Left ventricle myocardium superior (tissue), 1 donor: ENCODE measurements at places on chromosomes 7 and 10. TPM values are rescaled to one million over a fixed set of nuclear protein-coding genes. Genes with fewer than 3 reads are reported as not detected.

DNA sequence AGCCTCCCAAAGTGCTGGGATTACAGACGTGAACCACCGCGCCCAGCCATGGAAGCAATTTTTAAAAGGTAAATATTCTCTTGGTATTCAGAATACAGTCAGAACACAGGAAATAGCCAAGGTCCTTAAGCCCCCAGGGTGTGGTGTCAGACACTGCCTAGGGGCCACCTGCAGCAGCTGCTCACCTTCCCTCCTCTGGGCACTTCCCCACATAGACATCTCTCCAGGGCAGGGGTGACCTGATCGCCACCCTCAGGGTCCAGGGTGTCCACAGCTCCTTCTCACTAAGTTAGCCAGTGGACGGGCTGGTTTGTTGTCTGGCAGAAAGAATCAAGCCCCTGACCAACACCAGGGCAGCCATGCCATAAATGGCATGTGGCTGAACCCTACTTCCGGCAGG is 15.9 kb downstream of the URGCP start:
- DNase-seq: no peak

DNA sequence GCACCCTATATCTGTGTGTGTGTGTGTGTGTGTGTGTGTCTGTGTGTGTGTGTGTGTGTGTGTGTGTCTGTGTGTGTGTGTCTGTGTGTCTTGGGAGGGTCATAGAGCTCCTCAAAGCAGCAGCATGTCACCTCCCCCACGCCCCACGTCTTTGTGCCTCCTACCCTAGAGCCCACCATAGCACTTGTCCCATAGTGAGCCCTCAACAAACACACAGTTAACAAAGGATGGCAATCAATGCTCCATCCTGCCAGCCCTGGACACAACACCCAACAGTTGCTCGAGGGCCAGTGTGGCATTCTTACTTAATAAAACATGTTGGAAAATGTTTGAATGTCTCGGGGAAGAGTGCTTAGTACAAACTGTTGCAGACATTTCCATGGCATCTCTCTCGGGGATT is 30.5 kb downstream of the C10orf53 start:
- DNase-seq: no peak

GRCh38 chr10:125369382-125370326 is 209.3 kb upstream of the CTBP2 start:
- no peak for DNase-seq

GRCh38 chr10:49093922-49094321 is 21.4 kb downstream of the VSTM4 start:
- DNase-seq: no peak

DNA sequence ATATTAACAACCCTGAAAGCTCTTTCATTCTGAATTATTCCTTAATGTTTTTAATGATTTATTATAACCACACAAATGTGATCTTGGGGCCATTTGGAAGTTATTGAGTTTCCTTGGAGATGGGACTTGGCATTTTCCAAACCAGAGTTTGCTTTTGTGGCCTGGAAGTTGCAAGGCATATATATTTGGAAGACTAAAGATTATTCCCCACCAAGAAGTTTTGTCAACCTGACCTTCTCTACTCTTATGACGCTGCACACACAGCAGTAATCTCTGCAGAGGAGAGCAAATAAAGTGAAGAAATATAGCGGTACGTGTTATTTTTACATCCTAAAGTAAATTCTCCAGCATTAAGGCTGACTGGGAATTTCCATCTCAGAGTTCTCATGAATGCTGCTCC is 397.0 kb downstream of the LRMDA start:
- no peak for DNase-seq

DNA sequence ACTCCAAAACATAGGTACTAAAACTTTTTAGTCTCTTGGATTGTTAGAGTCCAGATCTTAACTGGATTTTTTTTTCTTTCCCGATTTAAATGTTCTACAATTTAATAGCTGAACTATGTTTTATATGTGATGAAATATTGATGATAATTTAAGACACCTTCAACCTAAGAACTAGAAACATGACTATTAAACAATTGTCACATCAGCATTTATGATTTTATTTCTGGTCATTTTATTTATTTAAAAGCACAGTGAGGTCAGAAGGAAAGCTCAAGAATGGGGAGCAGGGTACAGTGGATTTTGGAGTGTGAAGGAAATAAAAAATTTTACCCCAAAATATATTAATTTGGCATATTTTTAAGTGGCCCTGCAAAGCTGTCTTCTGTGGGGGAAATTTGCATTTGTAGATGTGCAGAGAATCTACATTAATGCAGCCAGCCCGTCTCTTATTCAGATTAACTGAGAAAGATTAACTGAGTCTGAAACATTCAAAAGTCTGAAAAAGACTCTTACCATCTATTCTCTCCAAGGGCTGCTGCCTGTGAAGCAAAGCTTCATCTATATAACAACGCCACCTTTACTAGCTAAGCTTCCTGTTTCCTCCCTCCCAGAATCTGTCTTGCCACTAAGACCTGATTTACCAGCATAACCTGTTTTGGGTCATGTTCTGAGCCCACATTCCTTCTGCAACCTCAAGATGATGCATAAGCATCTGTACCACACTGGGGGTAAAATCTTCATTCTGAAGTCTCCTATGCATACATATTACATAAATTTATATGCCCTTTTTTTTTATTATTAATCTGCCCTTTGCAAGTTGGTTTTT is 86.4 kb downstream of the TMEM106B start:
- DNase-seq: no peak

- DNase-seq: no peak
Measured at GRCh38 chr10:113704637-113705343, 25.1 kb downstream of the CASP7 start.

GRCh38 chr10:103613616-103614015 is 120.1 kb downstream of the NEURL1 start:
- no peak for DNase-seq

- DNase-seq: peak; percentile 39
Measured at GRCh38 chr7:73308074-73308664, 457 bp downstream of the NSUN5 start.

ZSWIM8 gene
- total RNA-seq: 53.9 TPM

INMT gene
- 50.2 TPM for total RNA-seq

DNA sequence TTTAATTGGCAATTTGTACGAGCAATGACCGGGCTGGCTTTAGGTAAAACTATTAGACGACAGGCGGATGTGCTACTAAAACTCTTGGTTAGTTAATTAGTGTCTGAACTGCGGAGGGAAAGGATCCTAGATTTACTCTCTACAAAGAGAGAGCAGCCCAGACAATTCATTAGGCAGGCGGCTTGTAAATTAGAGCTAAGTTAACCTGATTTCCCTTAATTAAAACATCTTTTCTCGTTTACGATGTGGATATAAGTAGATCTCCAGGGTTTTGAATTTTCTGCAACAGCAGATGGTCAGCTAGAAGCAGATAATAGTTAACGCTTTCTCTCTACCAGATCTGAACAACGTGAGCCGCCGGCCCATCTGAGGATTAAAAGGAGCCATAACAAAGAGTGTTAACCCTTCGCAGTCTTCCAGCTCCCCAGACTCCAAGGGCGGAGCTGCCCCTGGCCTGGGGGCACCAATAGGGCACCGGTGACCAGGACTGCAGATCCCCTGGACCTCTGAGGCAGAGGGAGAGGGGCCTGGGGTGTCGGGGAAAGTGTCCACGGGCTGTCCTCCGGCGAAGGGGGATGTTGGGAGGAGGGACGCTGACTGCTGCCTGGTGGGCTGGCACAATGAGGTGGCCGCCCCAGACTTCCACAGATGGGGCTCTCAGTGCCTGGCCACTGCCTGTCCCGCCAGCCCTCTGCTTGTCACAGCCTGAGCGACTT is 6.3 kb upstream of the UNCX start:
- no peak for DNase-seq

GRCh38 chr10:507908-508444 is 181.5 kb downstream of the DIP2C start:
- no peak for DNase-seq

DNA sequence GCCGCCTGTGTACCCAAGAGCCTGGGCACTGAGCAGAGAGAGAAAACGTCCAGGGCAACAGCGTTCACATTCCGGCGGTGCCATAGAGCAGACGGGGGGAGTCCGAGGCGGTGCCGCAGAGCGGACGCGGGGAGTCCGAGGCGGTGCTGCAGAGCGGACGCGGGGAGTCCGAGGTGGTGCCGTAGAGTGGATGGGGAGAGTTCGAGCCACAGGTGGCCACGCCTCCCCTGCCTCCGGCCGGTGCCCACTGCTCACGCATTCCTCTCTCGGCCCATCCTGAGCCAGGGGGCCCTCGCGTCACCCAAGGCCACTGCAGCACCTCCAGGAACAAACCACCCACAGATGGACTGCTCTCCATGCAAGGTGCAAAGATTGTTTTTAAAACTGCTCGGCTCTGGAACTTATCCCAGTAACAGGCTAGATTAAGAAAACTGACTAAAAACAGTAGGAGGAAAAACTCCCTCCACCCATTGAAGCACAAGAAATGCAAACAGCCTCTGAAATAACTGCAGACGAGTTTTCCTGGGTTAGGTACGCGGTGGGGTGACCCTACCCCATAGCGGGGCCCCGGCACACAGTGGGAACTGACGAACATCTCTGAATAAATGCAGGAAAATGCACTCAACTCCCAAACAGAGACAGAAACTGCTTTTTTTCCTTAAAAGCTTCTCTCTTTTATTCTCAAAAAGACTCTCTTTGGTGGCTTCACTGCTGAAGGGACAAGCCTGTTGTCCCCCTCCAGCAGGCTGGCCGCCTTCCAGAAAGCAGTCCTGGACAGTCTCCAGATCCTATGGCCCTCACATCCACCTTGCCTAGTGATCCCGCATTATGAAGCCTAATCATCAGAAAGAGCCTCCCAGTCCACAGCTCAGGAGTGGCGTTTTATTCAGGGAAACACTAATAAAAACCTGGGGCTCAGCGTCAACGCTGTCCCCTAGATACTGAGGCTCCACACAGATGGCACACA is 55.9 kb downstream of the DIP2C start:
- peak; percentile 55 for DNase-seq

DNA sequence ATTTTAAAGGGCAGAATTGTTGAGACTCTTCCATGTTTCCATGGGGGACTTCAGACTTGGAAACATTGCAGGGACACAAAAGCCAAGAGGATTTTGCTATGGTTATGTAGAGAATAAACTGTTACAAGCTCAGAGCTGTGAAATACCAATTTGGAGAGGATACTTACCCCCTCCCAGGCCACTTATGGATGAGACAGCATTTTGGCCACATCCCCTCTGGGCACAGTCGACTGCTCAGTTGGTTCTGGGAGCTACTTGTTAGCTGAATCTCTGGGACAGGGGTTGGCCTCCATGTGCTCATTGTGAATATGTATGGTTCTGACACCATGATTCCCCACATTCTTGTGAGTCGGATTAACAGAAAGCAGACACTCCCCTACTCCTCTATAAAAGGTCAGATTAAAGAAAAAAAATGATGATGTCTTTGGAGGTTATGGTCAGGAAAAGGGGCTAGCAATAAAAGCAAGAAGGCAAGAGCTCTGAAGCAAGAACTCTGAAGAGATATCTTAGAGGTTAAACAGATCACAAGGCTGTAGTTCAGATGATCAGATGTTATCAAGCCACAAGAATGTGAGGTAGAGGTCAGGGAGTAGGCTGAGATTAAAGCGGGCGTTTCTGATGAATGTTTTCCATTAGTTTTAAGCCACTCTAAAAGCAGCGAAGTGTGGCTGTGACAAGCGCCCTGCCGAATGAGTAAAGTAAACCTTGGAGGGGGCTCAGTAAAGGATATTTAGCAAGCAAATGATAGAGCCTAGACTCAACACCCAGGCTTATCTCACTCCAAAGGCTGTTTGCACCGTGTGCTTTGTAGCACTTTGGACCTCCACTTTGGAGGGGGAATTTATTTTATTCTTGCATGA is 17.2 kb downstream of the STAMBPL1 start:
- no peak for DNase-seq

GRCh38 chr10:8594176-8594575 is 539.7 kb downstream of the GATA3 start:
- DNase-seq: no peak

GRCh38 chr7:16646472-16647072 is 591 bp downstream of the BZW2 start:
- DNase-seq: no peak

DNA sequence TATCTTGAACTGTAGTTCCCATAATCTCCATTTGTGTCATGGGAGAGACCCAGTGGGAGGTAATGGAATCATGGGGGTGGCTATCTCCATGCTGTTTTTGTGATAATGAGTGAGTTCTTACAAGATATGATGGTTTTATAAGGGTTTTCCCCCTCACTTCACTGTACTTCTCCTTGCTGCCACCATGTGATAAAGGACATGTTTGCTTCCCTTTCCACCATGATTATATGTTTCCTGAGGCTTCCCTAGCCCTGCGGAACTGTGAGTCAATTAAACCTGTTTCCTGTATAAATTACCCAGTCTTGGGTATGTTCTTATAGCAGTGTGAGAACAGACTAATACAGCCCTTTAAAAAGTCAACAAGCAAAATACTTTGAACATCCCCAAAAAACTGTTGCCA is 427.7 kb downstream of the HTR7 start:
- no peak for DNase-seq

DNA sequence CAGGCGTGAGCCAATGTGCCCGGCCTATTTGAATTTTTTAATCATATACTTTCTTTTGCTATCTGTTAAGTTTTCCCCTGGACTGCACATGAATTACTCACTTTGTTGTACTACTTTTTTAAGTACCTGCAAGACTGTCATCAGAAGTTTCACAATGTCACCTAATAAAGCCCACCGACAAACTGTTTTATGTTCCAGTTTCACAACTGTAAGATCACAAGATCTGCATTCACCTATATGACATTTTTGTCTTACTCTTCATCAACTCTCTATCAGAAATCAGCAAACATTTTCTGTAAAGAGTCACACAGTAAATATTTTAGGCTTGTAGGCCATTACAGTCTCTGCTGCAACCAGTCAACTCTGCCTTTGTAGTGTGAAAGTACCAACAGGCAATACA is 88.5 kb downstream of the ZNF33B start:
- no peak for DNase-seq

EXOSC1 gene
- 14.7 TPM for total RNA-seq

DNA sequence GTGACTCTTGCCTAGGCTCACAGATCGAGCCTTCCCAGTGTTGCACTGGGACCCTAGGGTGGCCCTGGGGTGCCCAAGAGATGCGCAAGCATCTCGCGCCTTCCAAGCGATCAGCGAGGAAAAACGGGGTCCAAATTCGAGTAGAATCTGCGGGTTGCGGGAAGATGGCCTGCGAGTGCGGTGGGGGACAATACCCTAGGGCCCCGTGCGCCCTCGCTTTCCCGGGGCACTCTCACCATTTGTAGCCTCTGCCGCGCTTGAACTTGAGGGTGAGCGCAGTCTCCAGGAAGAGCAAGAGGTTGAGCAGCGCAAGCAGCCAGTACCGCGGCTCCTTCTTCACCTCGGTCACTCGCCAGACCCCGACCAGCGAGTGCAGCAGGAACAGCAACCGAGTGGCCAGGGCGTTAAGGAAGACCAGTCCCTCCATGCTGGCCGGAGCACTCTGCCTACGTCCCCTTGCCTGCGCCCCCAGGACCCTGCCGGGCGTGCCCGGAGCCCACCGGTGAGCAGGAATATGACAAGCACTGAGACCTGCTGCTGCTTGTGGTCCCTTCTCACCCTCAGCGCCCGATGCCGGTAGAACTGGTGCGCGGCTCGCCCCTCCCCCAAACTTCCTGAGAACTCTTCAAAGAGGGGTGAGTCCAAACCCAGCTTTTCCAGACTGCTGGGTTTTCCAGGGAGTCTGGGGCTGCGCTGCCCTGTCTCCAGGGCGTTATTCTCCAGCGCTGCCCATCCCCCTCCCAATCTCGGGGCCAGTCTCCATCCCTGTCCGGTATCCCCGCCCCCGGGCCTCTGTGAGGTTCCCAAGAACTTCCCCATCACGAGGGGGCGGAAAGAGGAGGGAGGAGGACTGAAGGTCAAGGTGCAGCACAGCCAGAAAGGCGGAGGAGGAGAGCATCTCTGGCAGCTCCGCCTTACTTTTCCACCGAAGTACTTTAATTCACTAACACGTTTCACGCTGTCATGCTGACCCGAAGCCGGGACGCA is at the start of gene TMEM26:
TSS of gene TMEM26 (minus strand) at position 727 of the 987 bp plus-strand sequence. CDS start at position 427, 300 bp downstream.
- peak; percentile 42 for DNase-seq
